ENCODE measurements at places on chromosomes 3 and 15. TPM values are rescaled to one million over a fixed set of nuclear protein-coding genes. Genes with fewer than 3 reads are reported as not detected.

DNA sequence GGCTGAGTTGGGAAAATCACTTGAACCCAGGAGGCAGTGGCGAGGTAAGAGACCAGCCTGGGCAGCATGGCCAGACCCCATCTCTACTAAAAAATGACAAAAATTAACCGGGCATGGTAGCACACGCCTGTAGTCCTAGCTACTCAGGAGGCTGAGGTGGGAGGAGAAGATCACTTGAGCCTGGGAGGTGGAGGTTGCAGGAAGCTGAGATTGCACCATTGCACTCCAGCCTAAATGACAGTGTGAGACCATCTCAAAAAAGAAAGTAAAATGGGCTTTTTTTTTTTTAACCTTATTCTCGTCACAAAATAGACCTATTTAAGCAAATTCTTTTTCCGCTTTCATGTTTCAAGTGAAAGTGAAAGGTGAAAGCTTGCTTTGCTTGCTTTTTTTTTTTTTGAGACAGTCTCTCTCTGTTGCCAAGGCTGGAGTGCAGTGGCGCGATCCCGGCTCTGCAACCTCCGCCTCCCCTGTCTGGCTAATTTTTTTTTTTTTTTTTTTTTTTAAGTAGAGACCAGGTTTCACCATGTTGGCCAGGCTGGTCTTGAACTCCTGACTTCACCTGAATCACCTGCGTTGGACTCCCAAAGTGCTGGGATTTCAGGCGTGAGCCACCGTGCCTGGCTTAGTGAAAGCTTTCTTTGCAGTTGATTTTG, 3.6 kb downstream of the PDIA3 start:
- peak; percentile 32 for DNase-seq

DNA sequence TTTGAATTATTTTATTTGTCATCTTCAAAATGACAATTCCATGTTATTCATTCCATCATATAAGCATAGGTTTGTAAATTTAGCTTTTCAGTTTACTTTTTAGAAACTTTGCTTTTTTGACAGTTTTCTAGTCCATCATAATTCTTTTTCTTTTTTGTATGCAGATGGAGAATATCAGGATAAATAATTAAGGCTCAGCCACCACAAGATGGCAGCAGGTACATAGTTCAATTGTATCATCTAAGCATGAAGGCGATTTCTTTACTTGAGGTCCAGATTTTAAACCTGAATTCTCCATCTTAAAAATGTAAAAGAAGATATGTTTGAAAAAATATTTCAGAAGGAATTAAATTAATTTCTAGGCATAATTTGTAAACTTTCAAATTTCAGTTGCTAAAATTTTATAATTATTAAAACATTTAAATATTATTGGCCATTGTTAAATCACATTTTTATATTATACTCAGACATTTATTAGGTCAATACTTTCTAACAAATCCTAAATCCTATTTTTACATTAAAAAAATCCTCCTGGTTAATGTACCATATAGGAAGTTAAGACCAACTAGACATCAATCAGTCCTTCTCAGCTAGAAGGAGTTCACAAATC, 15.1 kb downstream of the PLSCR5 start:
- no peak for DNase-seq

DNA sequence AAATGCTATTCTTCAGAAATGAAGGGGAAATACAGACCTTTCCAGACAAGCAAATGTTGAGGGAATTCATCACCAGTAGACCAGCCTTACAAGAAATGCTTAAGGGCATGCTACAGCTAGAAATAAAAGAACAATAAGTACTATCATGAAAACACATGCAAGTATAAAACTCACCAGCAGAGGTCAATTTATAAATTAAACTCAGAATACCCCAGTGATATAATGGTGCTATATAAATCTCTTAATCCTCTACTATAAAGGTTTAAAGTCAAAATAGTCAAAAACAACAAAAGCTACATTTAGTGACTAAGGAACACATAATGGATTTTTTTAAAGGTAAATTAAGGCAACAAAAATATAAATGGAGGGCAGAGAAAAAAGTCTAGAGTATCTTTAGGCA, 142.5 kb downstream of the CPNE4 start:
- DNase-seq: no peak

DNA sequence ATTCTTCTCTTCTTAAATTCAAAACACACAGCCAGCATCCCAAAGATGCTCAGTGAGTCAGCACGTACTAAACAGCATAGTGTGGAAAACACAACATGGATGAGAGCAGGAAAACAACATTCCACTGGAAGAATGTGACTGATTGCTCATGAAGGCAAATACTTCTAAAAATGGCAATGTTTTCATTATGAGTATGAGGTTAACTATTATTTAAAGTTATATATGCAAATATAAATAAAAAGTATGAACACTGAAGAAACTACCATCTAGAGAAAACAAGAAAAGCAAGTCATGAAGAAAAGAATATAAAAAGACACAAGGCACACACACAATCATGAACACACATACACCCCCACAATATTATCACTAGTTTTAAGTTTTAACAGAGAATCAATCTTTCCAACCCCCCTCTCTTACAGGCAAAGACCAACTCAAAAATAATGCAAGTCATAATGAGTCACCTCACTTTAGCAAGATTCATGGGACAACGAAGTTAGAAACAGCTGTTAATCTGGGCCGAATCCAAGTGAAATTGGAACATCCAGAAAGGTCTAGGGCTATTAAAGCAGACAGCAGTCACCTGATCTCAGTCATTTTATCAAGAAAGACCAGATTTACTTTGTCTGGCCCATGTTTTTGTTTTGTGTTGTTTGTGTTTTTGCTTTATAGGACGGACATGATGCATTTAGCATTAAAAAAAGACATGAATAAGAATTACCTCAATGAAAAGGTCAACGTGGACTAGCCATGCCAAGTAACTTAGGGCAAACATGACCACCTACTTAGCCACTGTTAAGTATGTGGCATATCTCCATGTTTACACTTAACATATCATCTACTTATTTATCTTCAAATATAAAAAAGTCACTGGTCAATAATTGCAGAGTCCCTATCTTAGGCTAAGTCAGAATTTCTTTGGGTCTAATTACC, 18.1 kb downstream of the GBE1 start:
- DNase-seq: no peak

- no peak for DNase-seq
Observed at GRCh38 chr15:45573961-45574629, 13.1 kb upstream of the BLOC1S6 start.

GRCh38 chr15:40435710-40436089, 5.1 kb upstream of the BAHD1 start:
- no peak for DNase-seq

The NTRK3 gene
- 0.78 TPM for total RNA-seq

The PDZRN3 gene
- not detected for total RNA-seq

- DNase-seq: no peak
Observed at GRCh38 chr3:17352620-17353019, 389.8 kb downstream of the TBC1D5 start.

DNA sequence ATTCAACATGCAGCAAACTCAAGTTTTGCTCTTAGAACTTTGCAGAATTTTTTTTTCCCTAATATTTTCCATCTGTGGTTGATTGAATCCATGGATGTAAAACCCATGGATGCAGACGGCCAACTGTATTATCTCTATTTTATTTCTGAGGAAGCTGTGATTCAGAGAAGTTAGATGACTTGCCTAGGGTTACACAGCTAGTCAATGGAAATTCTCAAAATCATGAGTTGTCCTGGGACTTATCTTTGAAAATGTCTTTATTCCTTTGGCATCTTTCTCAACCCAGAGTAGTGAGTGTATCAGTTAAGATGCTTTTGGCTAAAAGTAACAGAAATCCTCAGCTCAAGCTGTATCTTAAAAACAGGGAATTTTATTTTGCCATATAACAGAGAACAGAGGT, 107.9 kb upstream of the GALNT15 start:
- DNase-seq: no peak

- no peak for DNase-seq
Observed at GRCh38 chr3:65632414-65632813, 406.3 kb downstream of the MAGI1 start.

The HPS3 gene
- total RNA-seq: 5.5 TPM

DNA sequence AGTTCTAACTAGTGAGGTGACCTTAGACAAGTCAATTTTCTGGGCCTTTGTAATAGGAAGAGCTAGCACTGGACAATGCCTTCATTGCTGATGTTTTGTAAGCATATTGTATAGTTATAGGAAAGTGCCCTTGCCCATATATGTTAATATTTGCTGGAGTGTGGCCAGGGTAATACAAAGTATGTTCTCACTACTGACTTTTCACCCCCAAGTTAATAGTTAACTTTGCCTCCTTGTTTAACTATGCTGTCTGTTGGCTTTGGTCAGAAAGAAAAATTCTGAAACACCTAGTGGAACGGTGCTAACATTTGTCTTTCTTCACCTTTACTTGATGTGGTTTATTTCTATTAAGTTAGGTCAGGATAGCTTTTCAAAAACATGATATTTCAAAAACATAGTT, 287.4 kb upstream of the CTNNB1 start:
- DNase-seq: no peak

DNA sequence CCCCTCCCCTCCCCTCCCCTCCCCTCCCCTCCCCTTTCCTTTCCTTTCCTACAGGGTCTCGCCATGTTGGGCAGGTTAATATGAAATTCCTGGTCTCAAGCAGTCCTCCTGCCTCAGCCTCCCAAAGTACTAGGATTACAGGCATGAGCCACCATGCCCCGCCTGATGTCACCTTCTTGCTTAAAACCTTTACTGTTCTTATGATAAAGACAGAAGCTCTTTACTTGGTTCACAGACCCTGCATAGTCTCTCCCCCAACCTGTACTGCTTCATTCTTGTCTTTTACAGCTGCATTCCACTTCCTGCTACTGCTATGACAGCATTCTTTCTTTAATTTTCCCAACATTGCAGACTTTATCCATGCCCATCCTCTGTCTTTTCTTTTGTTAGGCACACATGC, 20.8 kb downstream of the MED12L start:
- no peak for DNase-seq

DNA sequence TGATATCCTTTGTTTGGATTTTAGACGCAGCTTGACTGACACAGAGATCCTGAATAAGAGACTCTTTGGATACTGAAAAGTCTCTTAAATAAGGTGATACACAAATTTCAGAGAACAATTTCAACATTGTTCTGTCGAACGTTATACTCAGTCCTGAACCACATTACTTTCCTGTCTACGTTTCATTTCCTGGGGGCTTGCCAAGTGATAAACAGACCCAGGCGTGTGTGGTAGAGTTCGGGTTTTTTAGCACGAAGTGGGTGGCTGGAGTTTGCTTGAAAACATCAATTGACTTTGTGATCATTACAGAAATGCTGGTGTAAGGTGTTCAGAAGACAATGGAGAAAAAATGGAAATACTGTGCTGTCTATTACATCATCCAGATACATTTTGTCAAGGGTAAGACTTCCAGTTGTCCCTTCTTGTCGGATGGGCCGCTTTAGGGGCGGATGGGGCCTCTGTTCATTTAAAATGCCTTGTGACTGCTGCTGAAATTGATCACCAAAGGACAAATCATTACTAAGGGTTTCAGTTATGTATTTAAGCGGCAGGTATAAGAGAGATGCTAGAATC, at the start of gene CD96:
CD96 (plus strand) TSS at position 287 of the 573 bp plus-strand sequence; CDS start at position 339, 52 bp downstream.
- DNase-seq: peak; percentile 50

- no peak for DNase-seq
Observed at GRCh38 chr3:60290122-60290492, 961.1 kb downstream of the FHIT start.

GRCh38 chr3:8317661-8318649, 183.7 kb upstream of the LMCD1 start:
- DNase-seq: no peak

DNA sequence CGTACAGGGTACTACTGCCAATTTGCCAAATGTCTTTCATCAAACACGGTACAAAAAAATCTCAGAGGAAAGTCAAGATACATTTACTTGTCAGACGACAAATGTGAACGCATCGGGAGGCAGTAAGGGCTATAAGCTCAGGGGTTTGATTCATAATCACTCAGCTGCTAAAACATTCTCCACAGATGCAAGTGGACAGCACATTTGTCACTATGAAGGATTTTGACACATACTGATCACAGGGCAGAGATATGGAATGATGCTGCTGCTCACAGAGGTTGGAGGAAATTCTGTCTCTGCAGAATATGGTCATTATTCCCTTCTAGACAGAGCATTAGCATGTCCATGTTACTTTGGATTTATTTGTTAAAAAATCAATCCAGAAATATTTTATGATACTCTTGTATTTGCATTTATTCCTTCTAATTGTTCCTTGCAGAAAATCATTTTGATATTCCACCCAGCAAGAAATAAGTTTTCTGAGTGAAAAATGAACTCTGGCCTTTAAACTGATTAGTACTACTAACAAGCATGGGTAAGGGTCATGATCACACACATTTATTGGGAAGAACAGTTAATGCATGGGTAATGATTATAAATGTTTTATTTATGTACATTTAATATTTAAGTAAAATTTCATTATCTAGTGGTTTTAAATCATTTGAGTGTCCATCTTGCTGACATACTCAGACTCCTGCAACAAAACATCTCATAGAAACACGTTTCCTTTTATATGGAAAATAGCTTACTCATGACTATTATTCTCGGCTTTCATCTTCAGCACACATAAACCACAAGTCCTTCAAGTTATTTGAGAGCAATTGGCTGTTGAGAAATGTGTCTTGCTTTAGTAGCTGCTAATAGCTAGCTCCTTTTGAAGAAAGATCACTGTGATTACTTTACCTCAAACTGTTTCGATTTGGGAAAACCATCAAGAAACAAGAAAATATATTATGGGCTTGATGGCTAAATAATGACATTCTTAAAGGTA, 559.3 kb downstream of the MECOM start:
- DNase-seq: no peak

The TUSC7 gene
- total RNA-seq: not detected

The CCDC12 gene
- 57.5 TPM for total RNA-seq

DNA sequence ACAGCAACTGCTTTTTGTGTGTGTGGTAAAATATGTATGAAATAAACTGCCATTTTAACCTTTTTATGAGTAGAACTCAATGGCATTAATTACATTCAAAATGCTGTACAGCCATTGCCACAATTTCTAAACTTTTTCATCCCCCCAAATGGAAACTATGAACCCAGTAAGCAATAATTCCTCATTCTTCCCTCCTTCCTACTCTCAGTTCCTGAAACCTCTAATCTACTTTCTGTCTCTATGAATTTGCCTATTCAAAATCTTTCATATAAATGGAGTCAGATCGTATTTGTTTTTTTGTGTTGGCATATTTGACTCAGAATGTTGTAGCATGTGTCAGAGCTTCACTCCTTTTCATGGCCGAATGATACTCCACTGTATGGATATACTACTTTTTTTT, 5.3 kb upstream of the BLM start:
- no peak for DNase-seq

The FBXO40 gene
- total RNA-seq: not detected

DNA sequence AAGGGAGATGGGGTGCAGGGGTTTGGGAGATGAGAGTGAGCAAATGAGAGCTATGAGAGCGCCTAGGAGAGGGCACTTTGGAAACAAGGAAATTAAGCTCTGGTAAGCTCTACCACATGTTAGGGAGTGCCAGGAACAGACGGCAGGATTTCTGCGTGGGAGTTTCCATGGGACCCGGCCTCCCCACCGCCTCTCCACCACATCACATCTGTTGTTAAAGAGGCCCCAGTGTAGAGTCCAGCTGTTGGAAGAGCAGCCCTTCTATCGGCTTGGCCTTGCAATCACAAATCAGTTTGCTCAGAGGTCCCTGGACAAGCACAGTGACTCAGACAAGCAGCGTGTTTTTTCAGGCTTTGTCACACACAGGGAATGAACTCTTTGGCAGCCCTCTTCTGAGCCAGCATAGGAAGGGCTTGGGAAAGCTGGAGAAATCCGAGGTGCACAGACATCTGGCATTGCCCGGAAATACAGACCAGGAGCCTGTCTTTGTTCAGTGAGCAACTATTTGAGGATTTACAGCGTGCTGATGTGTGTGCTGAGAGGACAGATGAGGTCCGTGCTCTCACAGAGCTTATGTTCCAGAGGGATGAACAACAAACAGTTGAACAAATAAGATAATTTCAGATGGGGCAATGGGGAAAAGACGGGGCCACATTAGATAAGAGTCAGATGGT, 370.6 kb upstream of the PROK2 start:
- no peak for DNase-seq

All from CD4-positive, alpha-beta T cell (primary cell).